ENCODE measurements at places on chromosomes 3 and 15. TPM values are rescaled to one million over a fixed set of nuclear protein-coding genes. Genes with fewer than 3 reads are reported as not detected.

The HYAL1 gene
- 6.9 TPM for total RNA-seq

The ZNF385D gene
- 108 TPM for total RNA-seq

The ZNF654 gene
- total RNA-seq, result 18.0 TPM

The NTRK3 gene
- total RNA-seq, result 79.2 TPM

The C3orf80 gene
- total RNA-seq, result 0.49 TPM

The DUOX1 gene
- 0.71 TPM for total RNA-seq

The ATP13A5 gene
- not detected for total RNA-seq

The CYP8B1 gene
- total RNA-seq, result not detected

The PCLAF gene
- total RNA-seq, result 0.91 TPM

The P3H2 gene
- 23.9 TPM for total RNA-seq

The NEK10 gene
- 1.2 TPM for total RNA-seq

DNA sequence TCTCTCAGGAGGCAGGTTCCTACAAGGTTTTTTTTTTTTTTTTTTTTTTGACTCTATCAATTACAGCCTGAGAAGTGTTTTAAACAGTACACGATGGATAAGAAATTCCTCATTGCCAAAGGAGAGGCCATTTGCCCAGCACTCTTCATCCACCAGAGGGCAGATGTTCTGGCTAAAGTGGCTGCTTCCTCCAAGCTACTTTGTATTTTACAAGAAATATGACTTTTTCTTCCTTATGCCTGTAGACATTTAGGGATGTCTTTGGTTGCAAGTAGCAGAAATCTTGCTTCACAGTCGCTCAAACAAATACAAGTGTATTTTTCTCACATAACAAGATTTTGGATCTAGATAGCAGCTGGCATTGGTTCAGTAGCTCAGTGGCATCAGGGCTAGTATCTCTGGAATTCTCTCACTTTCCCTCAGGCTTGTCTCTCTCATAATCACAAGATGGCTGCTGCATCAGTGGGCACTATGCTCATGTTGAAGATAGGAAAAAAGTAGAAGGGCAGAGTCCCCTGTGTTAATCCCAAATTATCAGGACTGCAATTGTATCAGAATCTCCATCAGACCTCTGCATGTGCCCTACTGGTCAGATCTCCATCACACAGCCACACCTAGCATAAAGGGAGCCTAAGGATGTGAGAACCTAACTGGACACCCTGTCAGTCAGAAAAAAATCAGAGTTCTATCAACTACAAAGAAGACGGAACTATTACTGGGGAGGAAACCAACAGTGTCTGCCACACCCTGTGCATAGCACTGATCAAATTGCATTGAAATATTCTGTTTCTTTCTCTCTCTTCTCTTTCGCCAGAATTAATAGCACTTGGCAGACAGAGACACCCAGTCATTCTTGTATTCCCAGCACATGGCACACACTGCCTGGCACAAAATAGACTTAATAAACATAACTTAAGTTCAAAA lies 138.9 kb upstream of the COL8A1 start:
- no peak for DNase-seq

DNA sequence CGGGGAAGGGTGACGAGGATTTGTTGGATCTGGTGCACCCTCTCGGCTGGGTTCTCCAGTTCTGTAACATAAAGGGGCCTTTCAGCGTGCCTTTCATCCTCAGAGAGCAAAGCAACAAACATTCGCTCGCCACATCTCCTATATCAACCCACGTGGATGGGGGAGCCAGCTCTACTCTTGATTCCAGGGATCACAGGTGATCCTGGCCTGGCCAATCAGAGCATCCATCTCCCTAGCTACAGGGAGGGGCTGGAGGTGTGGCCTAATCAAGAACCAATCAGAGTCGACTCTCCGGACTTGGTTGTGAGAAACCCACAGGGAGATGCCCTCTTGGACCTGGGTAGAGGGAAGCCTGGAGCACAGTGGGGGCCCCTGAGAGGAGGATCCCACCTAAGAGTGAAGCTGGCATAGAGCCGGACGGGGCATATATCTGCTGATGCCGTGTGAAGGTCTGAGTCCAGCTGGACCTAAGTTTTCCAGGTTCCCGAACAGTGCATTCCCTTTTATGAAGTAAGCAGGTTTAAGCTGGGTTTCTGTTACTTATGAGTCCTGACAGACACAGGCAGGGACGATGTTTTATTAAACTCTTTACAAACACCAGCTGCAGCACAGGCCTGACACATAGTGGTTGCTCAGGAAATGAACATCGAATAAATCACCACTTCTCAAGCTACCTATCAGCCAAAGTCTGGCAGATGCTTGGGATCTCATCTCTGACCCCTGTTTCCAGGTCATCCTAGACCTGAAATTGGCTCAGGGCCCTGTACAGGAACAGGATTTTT lies 50.7 kb upstream of the RAD18 start:
- DNase-seq, result no peak

- peak; percentile 21 for DNase-seq
Observed at GRCh38 chr3:46703013-46703520, 1.9 kb downstream of the TMIE start.

DNA sequence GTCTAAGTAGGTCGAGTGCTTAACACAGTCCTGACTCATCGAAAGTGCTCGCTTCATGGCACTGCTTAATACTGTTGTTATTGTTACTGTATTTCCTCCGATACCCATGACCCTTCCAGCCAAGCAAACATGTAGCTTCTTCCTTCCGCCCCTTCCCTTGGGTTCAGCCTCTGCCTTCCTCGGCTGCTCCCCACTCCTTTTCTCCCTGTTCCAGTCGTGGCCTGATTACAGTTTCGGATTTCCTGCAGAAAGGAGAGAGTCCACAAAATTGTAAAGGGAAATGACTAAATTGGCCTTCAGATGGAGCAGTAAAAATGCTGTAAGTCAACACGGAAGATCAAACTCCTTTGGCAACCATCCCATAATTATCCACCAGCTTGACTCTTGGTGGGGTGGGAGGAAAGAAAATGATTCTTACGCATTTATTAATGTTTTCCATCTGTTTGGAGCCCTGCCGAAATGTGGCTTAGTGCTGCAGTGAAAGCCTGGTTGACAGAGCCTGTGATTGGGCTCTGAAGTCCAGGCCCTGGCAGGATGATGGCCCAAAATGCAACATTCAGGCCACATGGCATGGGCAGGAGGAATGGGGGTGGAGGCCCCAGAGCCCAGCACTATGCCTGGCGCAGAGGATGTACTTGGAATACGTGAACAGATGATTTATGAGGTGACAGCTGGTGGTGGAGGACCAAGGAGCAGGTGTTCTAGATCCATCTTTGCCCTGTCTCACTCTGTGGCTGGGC lies 37.6 kb downstream of the FAM3D start:
- no peak for DNase-seq

DNA sequence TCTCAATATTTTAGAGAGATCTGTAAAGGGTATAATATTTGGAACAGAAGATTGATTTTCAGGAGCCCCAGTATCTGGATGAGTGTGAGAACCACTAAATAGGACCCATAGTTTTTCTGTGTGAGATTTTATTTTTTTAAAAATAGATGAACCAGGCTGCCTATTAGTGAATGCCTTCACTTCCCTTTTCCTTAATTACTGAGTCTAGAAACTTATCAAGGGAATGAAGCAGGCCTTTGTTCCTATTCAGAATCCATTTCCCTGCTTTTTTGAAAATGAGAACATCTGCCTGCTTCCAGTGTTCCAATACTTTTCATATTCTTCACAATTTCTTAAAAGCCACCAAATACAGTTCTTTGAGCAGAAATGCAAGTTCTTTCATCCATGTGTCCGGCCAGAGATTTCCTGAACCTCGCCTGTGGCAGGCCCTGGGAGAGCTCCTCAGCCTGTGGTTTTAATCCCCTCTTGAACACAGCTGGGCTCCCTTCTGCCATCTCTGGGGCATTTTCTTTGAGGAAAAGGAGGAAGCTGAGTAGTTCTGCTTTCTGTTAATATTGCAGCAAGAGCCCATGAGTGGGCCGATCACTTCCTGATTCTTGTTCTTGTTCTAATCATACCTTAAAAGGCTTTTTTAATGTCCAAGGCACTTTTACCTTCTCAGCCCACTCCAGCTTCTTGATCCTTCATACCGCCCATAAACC lies 4.7 kb downstream of the EHD4 start:
- peak; percentile 44 for DNase-seq

DNA sequence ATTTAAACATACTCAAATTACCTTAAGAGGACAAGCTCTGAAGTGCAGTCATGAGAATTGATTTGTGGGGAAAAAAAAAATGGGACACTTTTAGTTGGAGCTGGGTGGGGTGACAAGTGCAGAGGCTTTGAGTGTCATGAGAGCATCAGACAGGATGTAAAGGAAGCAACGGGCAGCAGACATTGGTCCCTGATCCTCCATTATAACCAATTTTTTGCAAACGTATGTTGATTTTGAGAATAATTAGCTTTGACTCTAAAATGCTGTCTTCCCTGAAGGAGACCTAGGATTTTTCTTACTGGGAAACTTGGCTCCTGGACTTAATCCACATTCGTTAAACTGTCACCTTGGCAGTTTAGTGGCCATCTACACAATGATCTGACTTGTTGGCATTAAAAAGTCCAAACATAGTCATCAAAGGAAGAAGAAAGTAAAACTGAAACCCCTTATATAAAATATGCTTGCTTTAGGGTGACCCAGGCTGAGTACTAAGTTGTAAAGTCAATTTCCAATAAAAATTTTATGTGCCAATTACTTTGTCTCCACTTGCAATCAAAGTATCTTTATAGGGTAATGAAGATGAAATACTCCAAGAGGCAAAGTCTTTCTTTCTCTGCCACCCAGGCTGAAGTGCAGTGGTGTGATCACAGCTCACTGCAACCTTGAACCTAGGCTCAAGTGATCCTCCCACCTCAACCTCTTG lies 45.6 kb downstream of the BCL2L10 start:
- DNase-seq, result no peak

GRCh38 chr3:46301122-46301835 lies 52.6 kb upstream of the CCR2 start:
- no peak for DNase-seq

DNA sequence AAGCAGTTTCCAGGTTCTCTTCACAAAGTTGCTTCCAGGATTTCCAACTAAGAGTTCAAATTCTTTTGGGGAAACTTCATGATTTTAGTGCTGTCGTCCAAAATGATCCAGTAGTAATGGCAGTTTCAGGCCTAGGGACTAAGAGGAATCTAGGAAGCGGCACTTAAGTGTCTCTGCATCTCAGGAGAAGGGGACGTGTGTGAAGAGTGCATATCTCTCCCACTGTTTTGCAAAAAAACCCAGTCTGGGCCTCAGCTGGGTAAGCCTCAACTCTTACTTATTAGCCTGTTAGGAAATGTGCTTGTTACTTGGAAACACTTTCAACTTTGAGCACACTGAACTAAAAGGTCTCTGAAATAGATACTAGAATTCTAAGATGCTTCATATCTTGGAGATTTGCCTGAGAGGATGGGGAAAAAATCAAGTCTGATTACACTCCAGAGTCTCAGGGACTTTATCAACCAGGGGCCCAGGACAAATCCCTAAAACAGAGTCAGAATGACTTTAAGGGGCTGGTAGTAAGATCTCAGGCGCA lies 81.8 kb downstream of the WDR76 start:
- DNase-seq, result no peak

DNA sequence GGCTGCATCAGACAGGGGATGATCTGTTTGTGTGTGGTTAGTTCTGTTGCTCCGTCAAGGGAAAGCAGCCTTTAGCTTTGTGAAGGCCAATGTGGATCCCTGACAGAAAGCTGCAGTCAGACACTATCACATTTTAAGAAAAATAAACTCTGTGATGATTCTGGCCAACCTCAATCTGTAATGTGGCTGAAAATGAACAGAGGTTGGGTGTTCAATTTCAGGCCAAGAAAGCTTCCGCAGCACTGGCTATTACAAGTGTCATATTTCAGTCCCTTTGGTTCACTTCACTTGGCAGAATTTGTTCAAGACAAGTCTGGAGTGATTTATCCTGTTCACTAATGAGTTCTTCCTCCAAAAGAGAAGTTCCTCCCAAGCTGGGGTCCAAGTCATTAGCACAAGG lies 571.8 kb upstream of the IL12A start:
- DNase-seq, result no peak

GRCh38 chr3:66035763-66036477 lies 2.8 kb downstream of the MAGI1 start:
- DNase-seq, result no peak

- DNase-seq, result peak; percentile 46
Observed at GRCh38 chr3:19216669-19217337, 68.5 kb downstream of the KCNH8 start.

DNA sequence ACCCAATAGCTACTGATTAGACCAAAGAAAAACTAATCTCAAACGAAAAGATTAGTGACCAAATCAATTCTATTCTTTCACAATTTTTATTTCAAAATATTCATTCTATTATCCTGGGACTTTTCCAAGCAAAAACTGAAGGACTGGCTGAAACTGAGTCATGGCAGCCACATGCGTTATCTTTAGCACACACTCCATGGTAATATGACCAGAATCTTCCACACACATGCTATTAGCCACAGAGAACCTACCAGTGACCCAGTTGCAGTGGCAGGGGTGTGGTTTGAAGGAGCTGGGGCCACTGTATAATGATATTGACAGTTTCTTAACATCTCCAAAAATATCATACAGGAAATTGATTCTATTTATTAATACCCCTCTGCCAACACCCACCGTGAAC lies 154.8 kb upstream of the ABI3BP start:
- no peak for DNase-seq

GRCh38 chr3:187720337-187720670 lies 17.9 kb upstream of the RTP2 start:
- no peak for DNase-seq

GRCh38 chr3:69855436-69856162 lies 116.3 kb downstream of the MITF start:
- no peak for DNase-seq

DNA sequence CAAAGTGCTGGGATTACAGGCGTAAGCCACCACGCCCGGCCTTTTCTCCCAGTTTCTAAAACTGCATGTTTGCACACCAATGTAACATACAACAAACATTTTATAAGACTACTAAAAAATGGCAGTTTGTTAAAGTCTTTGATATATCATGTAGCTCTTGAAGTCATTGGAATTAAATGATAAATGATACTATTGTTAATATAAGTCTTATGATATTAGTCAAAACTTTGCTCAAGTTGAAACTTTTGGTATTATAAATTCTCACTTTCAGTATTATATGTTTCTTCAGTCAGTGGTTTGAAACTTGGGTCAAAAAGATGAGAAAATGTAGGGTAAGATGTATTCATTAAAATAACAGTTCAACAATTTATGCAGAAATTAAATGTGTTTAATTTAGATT lies 117.6 kb upstream of the TBL1XR1 start:
- DNase-seq, result no peak

- DNase-seq, result peak; percentile 93
Observed at GRCh38 chr15:66617137-66618090, 51.6 kb upstream of the LCTL start.

- DNase-seq, result no peak
Observed at GRCh38 chr3:43969944-43970343, 271.7 kb upstream of the TOPAZ1 start.

DNA sequence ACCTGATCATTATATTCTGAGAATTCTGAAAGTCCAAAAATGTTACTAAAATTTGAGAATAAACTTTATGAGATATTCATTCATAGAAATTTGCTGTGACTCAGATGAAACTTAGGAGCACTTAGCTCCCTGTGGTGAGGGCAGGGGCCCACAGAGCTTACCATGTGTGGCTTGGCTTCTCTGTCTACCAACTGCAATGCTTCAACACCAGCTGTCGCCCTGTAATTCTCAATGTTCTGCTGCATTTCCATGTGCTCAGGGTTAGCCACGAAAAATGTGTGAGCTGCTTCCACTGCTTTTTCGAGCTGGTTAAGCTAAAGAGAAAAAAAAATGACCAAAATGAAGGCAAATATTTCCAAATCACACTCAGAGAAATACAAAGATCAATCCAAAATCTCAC lies 125.6 kb downstream of the P3H2 start:
- no peak for DNase-seq
